Lower lobe of right lung (tissue), 2 donors: ENCODE measurements at places on chromosomes 1 and 21. TPM values are rescaled to one million over a fixed set of nuclear protein-coding genes. Genes with fewer than 3 reads are reported as not detected.

GBP5 gene
- 9.6 TPM for total RNA-seq

CRB1 gene
- 0.77 TPM for total RNA-seq

RHCE gene
- 0.65 TPM for total RNA-seq

ANKRD35 gene
- total RNA-seq: 1.5 TPM

CD5L gene
- 6.8 TPM for total RNA-seq

SGIP1 gene
- total RNA-seq: 12.4 TPM

MTARC2 gene
- 56.6 TPM for total RNA-seq

GRHL3 gene
- 0.80 TPM for total RNA-seq

ELAVL4 gene
- not detected for total RNA-seq

SNX7 gene
- total RNA-seq: 15.2 TPM

GRCh38 chr1:225004396-225004795 lies 74.9 kb downstream of the DNAH14 start:
- H3K27me3 ChIP-seq: no peaks in the 10 kb centered on the region
- H3K27ac ChIP-seq: no peak overlapping the region
- DNase-seq: no peak
- H3K4me1 ChIP-seq: no peaks in the 10 kb centered on the region
- no peaks in the 10 kb centered on the region for H3K36me3 ChIP-seq

DNA sequence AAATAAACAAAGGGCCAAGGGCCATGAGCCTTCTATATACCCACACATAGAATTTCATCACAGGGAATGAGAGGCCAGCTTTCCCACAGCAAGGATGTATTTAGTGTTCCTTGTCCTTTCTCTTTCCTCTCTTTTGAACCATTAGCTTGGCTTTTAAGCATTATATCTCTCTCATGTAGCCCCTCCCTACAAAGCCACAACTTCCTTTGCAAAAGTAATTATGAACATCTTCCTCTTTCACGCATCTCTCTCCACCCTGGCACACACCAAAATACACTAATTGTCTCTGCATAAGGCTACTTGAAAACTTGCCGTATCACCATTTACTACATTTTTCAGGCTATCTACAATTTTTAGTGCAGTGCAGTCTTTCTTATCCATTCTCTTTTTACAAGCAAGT lies 1.9 kb upstream of the AK5 start:
- peaks cover 40% of the 10 kb centered on the region for H3K27me3 ChIP-seq
- peaks cover 19% of the 10 kb centered on the region for H3K4me1 ChIP-seq
- no peak overlapping the region for H3K27ac ChIP-seq
- H3K36me3 ChIP-seq: no peaks in the 10 kb centered on the region
- DNase-seq: no peak

DNA sequence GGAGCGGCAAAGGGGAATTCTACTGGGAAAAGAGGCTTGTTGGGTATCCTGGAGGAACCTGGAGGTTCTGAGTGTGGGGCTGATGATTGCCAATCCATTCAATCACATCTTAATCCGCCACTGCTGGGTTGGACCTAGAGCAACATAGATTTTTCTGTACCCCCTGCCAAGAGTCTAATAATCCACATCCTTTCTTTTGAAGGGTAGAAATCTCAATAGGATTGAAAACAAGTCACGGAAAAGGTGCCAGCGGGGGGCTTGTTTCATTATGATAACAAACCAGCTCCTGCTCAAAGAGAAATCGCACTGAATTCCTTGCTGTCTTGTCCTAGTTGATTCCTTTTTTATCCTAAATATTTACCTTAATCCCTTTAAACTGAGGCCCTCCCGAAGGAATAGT lies 528.5 kb downstream of the ADGRL2 start:
- no peak for DNase-seq
- H3K4me1 ChIP-seq: no peaks in the 10 kb centered on the region
- H3K27ac ChIP-seq: no peak overlapping the region

DNA sequence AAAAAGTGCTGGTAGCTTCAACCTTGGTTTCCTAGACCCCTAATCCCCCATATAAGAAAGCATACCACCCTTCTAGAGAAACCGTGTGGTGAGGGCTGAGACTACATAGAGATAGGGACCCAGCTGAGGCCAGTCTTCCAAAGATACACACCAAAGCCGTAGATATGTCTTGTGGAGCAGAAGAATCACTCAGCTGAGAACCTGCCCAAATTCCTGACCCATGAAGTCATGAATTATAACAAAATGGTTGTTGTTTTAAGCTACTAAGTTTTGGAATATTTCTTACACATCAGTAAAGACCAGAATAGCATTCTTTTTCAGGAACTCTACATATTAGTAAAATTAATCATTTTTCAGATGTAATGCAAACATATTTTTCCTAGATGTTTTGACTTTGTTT lies 3.3 kb upstream of the SNRPE start:
- H3K36me3 ChIP-seq: peaks cover 38% of the 10 kb centered on the region
- peaks cover 23% of the 10 kb centered on the region for H3K4me1 ChIP-seq
- no peak for DNase-seq
- H3K27ac ChIP-seq: no peak overlapping the region
- no peak overlapping the region for H3K4me3 ChIP-seq

DNA sequence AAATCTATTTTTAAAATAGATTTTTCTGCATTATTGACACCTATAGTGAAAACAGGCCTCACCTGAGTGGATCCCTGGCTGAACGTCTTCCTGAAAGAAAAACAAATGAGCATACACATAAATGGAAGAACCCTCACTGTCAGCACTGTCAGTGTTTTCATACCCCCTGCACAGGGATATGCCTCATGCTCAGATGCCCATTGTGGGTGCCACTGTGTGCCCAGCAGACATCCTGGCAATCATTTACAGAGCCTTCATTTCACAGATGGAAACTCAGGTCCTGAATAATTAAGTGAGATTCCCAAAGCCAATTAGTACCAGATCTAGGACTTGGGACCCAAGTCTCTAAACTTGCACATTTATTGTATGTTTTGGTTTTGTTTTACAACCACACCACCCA lies 19.9 kb downstream of the FCRL1 start:
- DNase-seq: no peak
- no peak overlapping the region for H3K4me3 ChIP-seq
- no peak overlapping the region for H3K27ac ChIP-seq
- no peaks in the 10 kb centered on the region for H3K36me3 ChIP-seq
- H3K27me3 ChIP-seq: no peaks in the 10 kb centered on the region

DNA sequence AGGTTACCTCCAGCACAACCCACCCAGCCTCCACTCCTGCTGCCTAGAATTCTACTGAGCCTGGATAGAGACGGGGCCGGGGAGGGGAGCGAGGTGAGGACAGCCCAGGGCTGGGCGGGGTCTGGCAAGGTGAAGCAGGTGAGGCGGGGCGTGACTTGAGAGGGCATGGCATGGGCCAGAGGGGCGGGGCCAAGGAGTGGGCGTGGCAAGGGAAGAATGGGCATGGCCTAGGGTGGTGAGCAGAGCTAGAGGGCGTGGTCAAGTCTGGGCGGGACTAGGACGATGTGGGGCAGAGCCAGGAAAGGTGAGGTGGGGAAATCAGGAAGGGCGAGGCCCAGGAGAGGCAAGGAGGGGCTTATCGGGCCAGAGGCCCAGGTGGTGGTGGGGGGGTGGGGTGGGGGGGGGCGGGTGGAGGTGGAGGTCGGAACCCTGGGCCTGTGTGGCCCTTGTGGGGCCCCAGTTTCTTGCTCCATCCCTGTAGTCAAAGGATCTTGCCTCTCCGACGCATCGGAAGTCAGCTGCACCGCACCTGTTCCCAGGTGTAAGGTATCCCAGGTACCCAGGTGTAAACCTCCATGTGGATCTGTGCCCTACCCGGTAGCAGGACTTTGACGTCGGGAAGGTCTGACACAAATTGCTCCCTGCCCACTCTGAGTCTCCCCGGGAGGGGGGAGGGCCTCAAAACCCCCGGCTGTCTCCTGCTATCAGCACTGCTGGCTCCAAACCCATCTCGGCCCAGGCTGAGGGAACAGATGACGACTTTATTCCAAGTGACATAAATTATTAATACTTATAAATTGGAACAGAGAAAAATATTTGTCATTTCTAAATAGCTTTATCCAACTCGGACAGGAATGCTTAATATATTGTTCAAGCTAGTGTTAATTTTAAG lies 32.9 kb upstream of the UTS2 start:
- peak overlapping the region; percentile 17 for H3K4me3 ChIP-seq
- no peaks in the 10 kb centered on the region for H3K27me3 ChIP-seq
- H3K4me1 ChIP-seq: peaks cover 8% of the 10 kb centered on the region
- DNase-seq: peak; percentile 89
- no peaks in the 10 kb centered on the region for H3K36me3 ChIP-seq

GRCh38 chr21:42461185-42461520 lies 34.9 kb downstream of the RSPH1 start:
- peaks cover 17% of the 10 kb centered on the region for H3K4me1 ChIP-seq
- H3K36me3 ChIP-seq: no peaks in the 10 kb centered on the region
- no peaks in the 10 kb centered on the region for H3K27me3 ChIP-seq
- DNase-seq: no peak

DNA sequence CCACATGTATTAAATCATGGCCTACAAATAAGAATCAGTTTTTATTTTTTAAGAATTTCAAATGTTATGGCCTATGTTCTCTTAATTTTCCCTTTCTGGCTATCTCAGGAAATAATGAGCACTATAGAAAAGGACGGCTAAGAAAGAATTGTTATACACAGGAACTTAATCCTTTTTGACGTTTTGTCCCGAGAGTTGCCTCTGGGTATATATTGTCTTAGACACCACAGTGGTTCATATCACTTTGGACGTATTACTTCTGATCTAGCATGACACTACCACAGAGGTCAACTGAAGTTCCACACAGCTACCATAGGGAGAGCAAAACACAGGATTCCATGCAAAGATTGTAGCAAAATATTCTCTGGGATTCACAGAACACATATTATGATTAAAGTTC lies 307.6 kb downstream of the VAV3 start:
- no peaks in the 10 kb centered on the region for H3K36me3 ChIP-seq
- DNase-seq: no peak
- no peak overlapping the region for H3K27ac ChIP-seq
- H3K4me1 ChIP-seq: no peaks in the 10 kb centered on the region

DNA sequence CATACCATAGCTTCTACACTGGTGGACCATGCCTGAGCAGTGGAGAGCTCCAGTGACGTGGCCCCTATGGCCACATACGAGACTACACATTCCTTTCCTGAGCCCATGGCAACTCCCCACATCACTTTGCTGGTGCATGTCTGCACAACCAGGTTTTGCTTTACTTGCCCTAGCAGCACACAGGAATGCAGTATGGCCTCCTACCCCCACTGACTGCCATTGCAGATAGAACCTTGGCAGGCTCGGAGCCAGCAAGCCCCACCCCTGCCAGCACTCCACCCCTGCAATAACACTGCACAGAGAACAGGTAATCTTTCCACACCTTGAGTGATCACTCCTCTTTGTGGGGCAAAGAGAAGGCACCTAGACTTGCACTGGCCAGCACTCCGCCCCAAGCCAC lies 531.9 kb upstream of the CAMK1G start:
- no peaks in the 10 kb centered on the region for H3K36me3 ChIP-seq
- H3K27me3 ChIP-seq: no peaks in the 10 kb centered on the region
- H3K4me1 ChIP-seq: no peaks in the 10 kb centered on the region
- DNase-seq: no peak
- no peak overlapping the region for H3K4me3 ChIP-seq
- H3K27ac ChIP-seq: no peak overlapping the region

DNA sequence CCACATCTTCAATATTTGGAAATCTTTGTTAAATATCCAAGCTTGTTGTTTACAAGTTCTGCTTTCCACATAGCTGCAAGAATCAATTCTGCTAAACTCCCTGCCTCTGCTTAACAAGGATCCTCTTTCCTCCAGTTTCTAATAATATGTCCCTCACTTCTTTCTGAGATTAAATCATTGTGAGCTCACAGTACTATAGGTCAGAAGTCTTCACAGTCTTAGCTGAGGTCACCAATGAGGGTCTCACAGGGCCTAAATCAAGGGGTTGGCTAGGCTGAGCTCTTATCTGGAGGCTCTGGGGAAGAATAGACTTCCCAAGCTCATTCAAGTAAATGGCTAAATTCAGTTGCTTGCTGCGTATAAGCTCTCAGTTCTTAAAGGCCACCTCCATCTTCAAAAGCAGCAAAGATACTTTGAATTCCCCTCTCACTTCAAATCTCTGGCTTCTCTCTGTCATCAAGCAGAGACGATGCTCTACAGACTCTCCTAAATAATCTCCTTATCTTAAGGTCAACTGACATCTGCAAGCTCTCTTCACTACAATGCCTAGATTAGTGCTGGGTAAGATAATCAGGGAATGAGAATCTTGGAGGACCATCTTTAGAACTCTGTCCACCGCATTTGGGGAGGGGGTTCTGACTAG lies 175.3 kb downstream of the PLPPR4 start:
- H3K36me3 ChIP-seq: no peaks in the 10 kb centered on the region
- DNase-seq: no peak
- no peaks in the 10 kb centered on the region for H3K27me3 ChIP-seq
- H3K27ac ChIP-seq: no peak overlapping the region
- H3K4me1 ChIP-seq: no peaks in the 10 kb centered on the region
- no peak overlapping the region for H3K4me3 ChIP-seq

DNA sequence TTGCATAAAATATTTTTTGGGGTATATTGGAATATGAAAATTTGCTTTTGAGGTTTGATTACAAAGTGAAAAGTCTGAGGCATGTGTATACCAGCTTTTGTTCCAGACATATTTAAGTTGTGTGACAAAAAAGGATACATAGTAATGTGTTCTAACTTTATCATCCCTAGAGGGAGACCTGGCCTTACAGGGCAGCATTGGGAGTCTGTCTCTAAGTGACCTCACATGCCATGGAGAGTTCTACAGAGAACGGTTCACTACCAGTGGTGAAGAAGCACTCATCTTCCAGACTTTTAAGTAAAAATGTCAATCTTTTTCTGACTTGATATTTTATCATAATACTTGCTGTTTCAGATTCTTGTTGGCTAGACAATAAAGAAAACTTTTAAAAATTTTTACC lies 61.0 kb downstream of the VPS13D start:
- no peak for DNase-seq
- no peak overlapping the region for H3K27ac ChIP-seq
- no peak overlapping the region for H3K4me3 ChIP-seq
- H3K27me3 ChIP-seq: no peaks in the 10 kb centered on the region
- no peaks in the 10 kb centered on the region for H3K4me1 ChIP-seq

GRCh38 chr1:38129971-38130370 lies 83.4 kb upstream of the POU3F1 start:
- no peak overlapping the region for H3K4me3 ChIP-seq
- H3K27ac ChIP-seq: no peak overlapping the region
- no peaks in the 10 kb centered on the region for H3K36me3 ChIP-seq
- DNase-seq: no peak
- H3K27me3 ChIP-seq: peaks cover 34% of the 10 kb centered on the region

GRCh38 chr1:204769997-204770396 lies 84.5 kb upstream of the LRRN2 start:
- no peak overlapping the region for H3K27ac ChIP-seq
- H3K4me3 ChIP-seq: no peak overlapping the region
- no peaks in the 10 kb centered on the region for H3K4me1 ChIP-seq
- H3K27me3 ChIP-seq: peaks cover 14% of the 10 kb centered on the region
- DNase-seq: no peak

GRCh38 chr1:230498704-230499103 lies 72.6 kb upstream of the PGBD5 start:
- no peaks in the 10 kb centered on the region for H3K4me1 ChIP-seq
- H3K4me3 ChIP-seq: no peak overlapping the region
- no peak for DNase-seq
- H3K27me3 ChIP-seq: no peaks in the 10 kb centered on the region
- no peak overlapping the region for H3K27ac ChIP-seq

GRCh38 chr1:200850554-200850953 lies 22.2 kb upstream of the GPR25 start:
- no peaks in the 10 kb centered on the region for H3K4me1 ChIP-seq
- no peak overlapping the region for H3K27ac ChIP-seq
- H3K4me3 ChIP-seq: no peak overlapping the region
- no peak for DNase-seq
- peaks cover 95% of the 10 kb centered on the region for H3K36me3 ChIP-seq

- no peak overlapping the region for H3K27ac ChIP-seq
- H3K36me3 ChIP-seq: peaks cover under 1% of the 10 kb centered on the region
- H3K27me3 ChIP-seq: no peaks in the 10 kb centered on the region
These were observed 1.5 kb downstream of the FABP3 start for GRCh38 chr1:31371121-31371959.
